Activated CD4-positive, alpha-beta memory T cell treated with anti-CD3 and anti-CD28 coated beads, Interleukin-2, amount 10 ng/mL, durations not matched to agents 7 days and 5 days (primary cell): ENCODE measurements at places on chromosomes 6 and 20. TPM values are rescaled to one million over a fixed set of nuclear protein-coding genes. Genes with fewer than 3 reads are reported as not detected.

GRM1 gene
- not detected for total RNA-seq

GRCh38 chr20:56522311-56522710 lies 2.2 kb upstream of the FAM209A start:
- no peaks in the 10 kb centered on the region for H3K27me3 ChIP-seq
- H3K36me3 ChIP-seq: peaks cover 49% of the 10 kb centered on the region
- no peak overlapping the region for H3K27ac ChIP-seq
- H3K4me3 ChIP-seq: no peak overlapping the region
- no peak for DNase-seq

FKBP1C gene
- total RNA-seq: 0.50 TPM

- no peak for DNase-seq
- no peak overlapping the region for H3K4me3 ChIP-seq
- H3K27me3 ChIP-seq: peaks cover 2% of the 10 kb centered on the region
- no peaks in the 10 kb centered on the region for H3K4me1 ChIP-seq
Observed at GRCh38 chr6:47718571-47718970, 20.2 kb downstream of the ADGRF4 start.

GRCh38 chr6:23851522-23851921 lies 274.5 kb upstream of the NRSN1 start:
- no peak overlapping the region for H3K4me3 ChIP-seq
- no peak overlapping the region for H3K27ac ChIP-seq
- H3K4me1 ChIP-seq: no peaks in the 10 kb centered on the region
- DNase-seq: no peak
- H3K27me3 ChIP-seq: no peaks in the 10 kb centered on the region

GRCh38 chr20:59933296-59933848 lies at the start of gene SYCP2:
TSS of gene SYCP2 (minus strand) at chr20:59933637. CDS start at chr20:59922413, 11,224 bp downstream.
- peak within 1 kb of the TSS; percentile 70 for H3K4me3 ChIP-seq
- peak; percentile 62 for DNase-seq
- no peak within 1 kb of the TSS for H3K27ac ChIP-seq
- peaks cover 2% of the 10 kb centered on the region for H3K27me3 ChIP-seq

BPI gene
- not detected for total RNA-seq

HLA-DQB1 gene
- 74.6 TPM for total RNA-seq

LINC00237 gene
- total RNA-seq: not detected

FABP7 gene
- total RNA-seq: not detected

TBXT gene
- total RNA-seq: not detected

DNA sequence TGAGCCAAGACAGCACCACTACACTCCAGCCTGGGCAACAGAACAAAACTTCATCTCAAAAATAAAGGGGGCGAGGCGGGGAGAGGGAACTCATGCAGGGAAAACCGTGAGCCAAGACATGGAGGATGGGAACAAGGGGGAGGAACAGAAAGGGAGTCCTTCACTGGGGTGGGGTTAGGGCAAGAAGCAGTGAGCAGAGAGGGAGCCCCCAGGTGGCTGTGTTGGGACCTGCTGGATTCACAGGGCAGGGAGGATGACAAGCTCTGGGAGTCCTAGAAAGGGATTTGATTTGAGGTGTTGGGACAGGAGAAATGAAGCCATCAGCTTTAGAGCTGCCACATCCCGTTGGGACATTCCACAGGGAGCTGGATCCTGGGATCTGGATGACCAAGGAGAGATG lies 90.6 kb upstream of the TOP1 start:
- no peak for DNase-seq
- H3K27me3 ChIP-seq: peaks cover 3% of the 10 kb centered on the region
- H3K4me1 ChIP-seq: peaks cover 11% of the 10 kb centered on the region
- peaks cover 11% of the 10 kb centered on the region for H3K36me3 ChIP-seq
- H3K27ac ChIP-seq: no peak overlapping the region

MDFI gene
- not detected for total RNA-seq

SEMG1 gene
- not detected for total RNA-seq

DNA sequence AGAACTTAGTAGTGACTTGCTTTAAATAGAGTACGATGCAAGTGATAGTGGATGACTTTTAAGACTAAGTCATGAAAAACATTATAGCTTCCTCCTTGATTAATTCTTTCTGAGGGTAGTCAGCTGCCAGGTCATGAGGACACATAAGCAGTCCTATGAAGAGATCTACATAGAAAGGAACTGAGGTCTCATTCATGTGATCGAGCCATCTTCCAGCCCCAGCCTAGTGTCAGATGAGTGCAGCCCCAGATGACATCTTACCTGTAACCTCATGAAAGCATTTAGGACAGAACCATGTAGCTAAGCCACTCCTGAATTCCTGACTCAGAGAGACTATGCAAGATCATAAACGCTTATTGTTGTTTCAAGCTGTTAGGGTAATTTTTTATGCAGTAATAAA lies 67.7 kb downstream of the AK9 start:
- H3K4me1 ChIP-seq: no peaks in the 10 kb centered on the region
- peaks cover 1% of the 10 kb centered on the region for H3K27me3 ChIP-seq
- no peak overlapping the region for H3K27ac ChIP-seq
- H3K4me3 ChIP-seq: no peak overlapping the region

BHLHE23 gene
- total RNA-seq: not detected

DNA sequence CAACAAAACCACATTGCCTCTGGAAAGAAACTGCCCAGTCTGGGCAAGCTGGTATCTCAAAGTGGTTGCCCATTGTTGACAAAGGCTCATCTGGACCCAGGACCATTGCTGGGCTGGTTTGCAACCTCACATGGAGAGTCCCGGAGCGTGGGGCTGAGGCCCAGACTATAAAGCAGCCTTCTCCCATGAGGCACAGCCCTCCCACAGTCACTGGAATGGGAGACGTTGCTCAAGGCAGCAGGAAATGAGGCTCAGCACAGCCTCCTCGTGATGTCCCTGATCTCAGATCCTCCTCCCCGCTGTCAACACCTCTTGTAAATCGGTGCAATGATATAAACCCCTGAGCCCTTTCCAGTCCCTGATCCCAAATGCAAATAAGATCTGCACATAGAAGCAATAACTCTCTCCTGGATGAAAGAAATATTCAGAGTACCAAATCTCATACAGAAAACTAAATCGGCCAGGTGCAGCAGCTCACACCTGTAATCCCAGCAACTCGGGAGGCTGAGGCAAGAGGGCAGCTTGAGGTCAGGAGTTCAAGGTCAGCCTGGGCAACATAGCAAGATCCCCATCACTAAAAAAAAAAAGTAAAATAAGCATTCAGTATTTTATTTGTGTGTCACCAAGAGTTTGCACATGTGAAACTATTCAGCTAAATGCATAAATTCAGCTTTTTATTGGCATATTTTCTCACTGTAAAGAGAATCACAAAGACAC lies 103.0 kb upstream of the RREB1 start:
- peaks cover 3% of the 10 kb centered on the region for H3K27me3 ChIP-seq
- H3K36me3 ChIP-seq: no peaks in the 10 kb centered on the region
- no peak overlapping the region for H3K27ac ChIP-seq
- no peak overlapping the region for H3K4me3 ChIP-seq

OR12D3 gene
- total RNA-seq: not detected
